Mesothelial cell of epicardium (in vitro differentiated cells): ENCODE measurements at places on chromosomes 13 and 19. TPM values are rescaled to one million over a fixed set of nuclear protein-coding genes. Genes with fewer than 3 reads are reported as not detected.

Gene ZNF541
- total RNA-seq = 0.13 to 0.81 TPM (median 0.18 TPM) in 3 replicates

Gene ZNF486
- 14.4 to 16.4 TPM (median 14.9 TPM) in 3 replicates for total RNA-seq

Gene PRODH2
- not detected in 3 replicates for total RNA-seq

Gene TCF3
- 227 to 248 TPM (median 239 TPM) in 3 replicates for total RNA-seq

Gene SIGLEC5
- total RNA-seq = not detected in 3 replicates

Gene XRCC1
- total RNA-seq = 52.3 to 58.5 TPM (median 56.1 TPM) in 3 replicates

Gene PSG4
- total RNA-seq = not detected in 3 replicates

Gene ZNF675
- total RNA-seq = 20.6 to 24.1 TPM (median 24.0 TPM) in 3 replicates

Gene KLK4
- not detected in 3 replicates for total RNA-seq

Gene CKAP2
- 40.4 to 45.4 TPM (median 40.4 TPM) in 3 replicates for total RNA-seq

Gene ZNF780A
- 14.6 to 17.3 TPM (median 17.0 TPM) in 3 replicates for total RNA-seq

Gene CLEC17A
- not detected in 3 replicates for total RNA-seq

Gene CYP4F3
- total RNA-seq = not detected in 3 replicates

Gene AZU1
- 6.4 to 7.1 TPM (median 6.7 TPM) in 3 replicates for total RNA-seq

Gene OR7A5
- not detected in 3 replicates for total RNA-seq

Gene SPACA4
- total RNA-seq = not detected in 3 replicates

Gene RDH8
- total RNA-seq = not detected in 3 replicates

Gene ARID3A
- 65.9 to 72.4 TPM (median 70.6 TPM) in 3 replicates for total RNA-seq

Gene PDX1
- total RNA-seq = not detected in 3 replicates

Gene DIRAS1
- total RNA-seq = 3.0 to 3.5 TPM (median 3.2 TPM) in 3 replicates

Gene MEF2B
- 1.4 to 2.9 TPM (median 2.8 TPM) in 3 replicates for total RNA-seq

Gene TNNI3
- 6.3 to 9.1 TPM (median 8.9 TPM) in 3 replicates for total RNA-seq

Gene NOVA2
- total RNA-seq = 0.51 to 1.2 TPM (median 0.67 TPM) in 3 replicates

Gene MBD3L3
- total RNA-seq = not detected in 3 replicates

Gene SHISA2
- total RNA-seq = 4.5 to 4.9 TPM (median 4.7 TPM) in 3 replicates
